ENCODE measurements at places on chromosomes 12 and 14. TPM values are rescaled to one million over a fixed set of nuclear protein-coding genes. Genes with fewer than 3 reads are reported as not detected.

GRCh38 chr12:2397356-2398045, 344.7 kb downstream of the CACNA1C start:
- no peaks in the 10 kb centered on the region for H3K27me3 ChIP-seq
- H3K27ac ChIP-seq: peak overlapping the region; percentile 47
- no peak for DNase-seq
- H3K4me3 ChIP-seq: no peak overlapping the region

The CLEC1B gene
- 0.51 TPM for total RNA-seq

GRCh38 chr12:124730455-124730932, 133.2 kb downstream of the SCARB1 start:
- H3K36me3 ChIP-seq: no peaks in the 10 kb centered on the region
- peak overlapping the region; percentile 82 for H3K27ac ChIP-seq
- H3K4me1 ChIP-seq: peaks cover 34% of the 10 kb centered on the region
- peak; percentile 48 for DNase-seq
- no peaks in the 10 kb centered on the region for H3K27me3 ChIP-seq
- no peak overlapping the region for H3K4me3 ChIP-seq

The PABPN1 gene
- total RNA-seq: 361 TPM

The FOXM1 gene
- total RNA-seq: 24.9 TPM

- peaks cover 15% of the 10 kb centered on the region for H3K27me3 ChIP-seq
- no peak for DNase-seq
- H3K4me3 ChIP-seq: no peak overlapping the region
- no peak overlapping the region for H3K27ac ChIP-seq
- H3K36me3 ChIP-seq: peaks cover 4% of the 10 kb centered on the region
- peaks cover 53% of the 10 kb centered on the region for H3K4me1 ChIP-seq
These were observed 35.6 kb downstream of the PTGER2 start for GRCh38 chr14:52349731-52350130.

GRCh38 chr14:20970983-20971704, 15.9 kb downstream of the RNASE2 start:
- H3K4me1 ChIP-seq: peaks cover 25% of the 10 kb centered on the region
- H3K4me3 ChIP-seq: peak overlapping the region; percentile 89
- no peaks in the 10 kb centered on the region for H3K27me3 ChIP-seq
- H3K36me3 ChIP-seq: no peaks in the 10 kb centered on the region
- peak overlapping the region; percentile 96 for H3K27ac ChIP-seq

The CCDC198 gene
- not detected for total RNA-seq

The DHH gene
- 0.63 TPM for total RNA-seq

- peak overlapping the region; percentile 100 for H3K4me3 ChIP-seq
- H3K36me3 ChIP-seq: no peaks in the 10 kb centered on the region
- H3K4me1 ChIP-seq: peaks cover 33% of the 10 kb centered on the region
- H3K27me3 ChIP-seq: no peaks in the 10 kb centered on the region
- peak overlapping the region; percentile 98 for H3K27ac ChIP-seq
These were observed 596 bp downstream of the DLST start for GRCh38 chr14:74882103-74882920.

DNA sequence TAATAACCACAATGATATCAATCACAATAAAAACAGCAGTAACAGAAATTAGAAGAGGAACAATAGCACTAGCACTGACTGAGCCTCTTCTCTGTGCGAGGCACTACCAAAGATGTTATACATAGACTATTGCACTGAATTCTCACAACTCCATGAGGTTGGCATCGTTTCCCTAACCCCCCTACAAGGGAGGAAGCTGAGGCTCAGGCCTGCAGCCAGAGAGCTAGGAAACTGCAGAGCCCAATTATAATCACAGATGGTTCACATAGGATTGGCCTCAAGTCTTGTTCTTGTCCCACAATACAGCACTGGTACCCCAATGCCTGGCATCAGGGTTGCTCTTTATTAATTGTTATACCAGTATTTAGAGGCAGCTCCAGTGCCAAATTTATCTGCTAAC, 278.0 kb downstream of the CEP128 start:
- no peaks in the 10 kb centered on the region for H3K27me3 ChIP-seq
- no peak overlapping the region for H3K27ac ChIP-seq
- DNase-seq: no peak
- H3K4me1 ChIP-seq: peaks cover 9% of the 10 kb centered on the region
- no peaks in the 10 kb centered on the region for H3K36me3 ChIP-seq

The PLEKHD1 gene
- 0.20 TPM for total RNA-seq

GRCh38 chr14:34081101-34081575, 130.3 kb upstream of the EGLN3 start:
- H3K4me3 ChIP-seq: no peak overlapping the region
- no peaks in the 10 kb centered on the region for H3K27me3 ChIP-seq
- H3K36me3 ChIP-seq: no peaks in the 10 kb centered on the region
- H3K4me1 ChIP-seq: peaks cover 24% of the 10 kb centered on the region

GRCh38 chr12:88509851-88510250, 70.4 kb downstream of the KITLG start:
- H3K4me1 ChIP-seq: no peaks in the 10 kb centered on the region
- H3K27ac ChIP-seq: no peak overlapping the region
- peaks cover 11% of the 10 kb centered on the region for H3K36me3 ChIP-seq
- H3K4me3 ChIP-seq: no peak overlapping the region

The SIX4 gene
- total RNA-seq: 17.4 TPM

The SEL1L gene
- 71.5 TPM for total RNA-seq

The KRT73 gene
- not detected for total RNA-seq

DNA sequence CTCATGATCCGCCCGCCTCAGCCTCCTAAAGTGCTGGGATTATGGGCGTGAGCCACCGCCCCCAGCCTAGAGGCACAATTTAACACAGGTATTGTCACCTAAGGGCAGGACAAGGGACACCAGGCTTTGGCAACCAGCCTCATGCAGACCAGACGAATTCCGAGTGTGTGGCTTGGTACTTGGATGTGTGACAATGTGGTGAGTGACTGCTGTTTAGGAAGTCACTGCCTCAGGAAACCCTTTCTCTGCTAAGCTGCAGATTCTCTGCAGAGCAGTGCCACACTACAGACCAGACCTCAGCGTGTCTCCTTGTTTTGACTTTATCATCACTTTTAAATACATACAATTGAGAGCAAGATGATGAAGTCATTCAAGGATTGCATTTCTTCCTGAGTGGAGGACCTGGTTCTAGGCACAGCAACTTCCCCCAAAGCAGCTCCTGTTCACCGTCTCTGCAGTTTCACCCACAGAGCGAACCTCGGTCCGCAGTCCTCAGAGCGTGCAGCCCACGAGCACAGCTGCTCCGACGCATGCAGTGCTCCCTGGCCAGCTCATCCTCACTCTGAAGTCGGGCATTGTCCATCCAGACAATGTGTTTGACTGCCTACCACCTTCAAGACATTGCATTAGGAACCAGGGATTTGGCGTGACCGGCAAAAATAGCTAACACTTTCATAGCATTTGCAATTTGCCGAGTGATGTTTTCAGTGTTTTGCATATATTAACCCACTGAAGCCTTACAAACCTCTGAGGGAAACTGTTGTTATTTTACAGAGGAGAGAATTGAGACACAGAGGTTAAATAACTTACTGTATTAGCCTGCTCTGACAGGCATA, 235.2 kb downstream of the CHST11 start:
- peaks cover 37% of the 10 kb centered on the region for H3K27me3 ChIP-seq
- DNase-seq: no peak
- peaks cover 2% of the 10 kb centered on the region for H3K4me1 ChIP-seq
- H3K4me3 ChIP-seq: no peak overlapping the region
- no peak overlapping the region for H3K27ac ChIP-seq

The PKP2 gene
- total RNA-seq: 69.5 TPM

DNA sequence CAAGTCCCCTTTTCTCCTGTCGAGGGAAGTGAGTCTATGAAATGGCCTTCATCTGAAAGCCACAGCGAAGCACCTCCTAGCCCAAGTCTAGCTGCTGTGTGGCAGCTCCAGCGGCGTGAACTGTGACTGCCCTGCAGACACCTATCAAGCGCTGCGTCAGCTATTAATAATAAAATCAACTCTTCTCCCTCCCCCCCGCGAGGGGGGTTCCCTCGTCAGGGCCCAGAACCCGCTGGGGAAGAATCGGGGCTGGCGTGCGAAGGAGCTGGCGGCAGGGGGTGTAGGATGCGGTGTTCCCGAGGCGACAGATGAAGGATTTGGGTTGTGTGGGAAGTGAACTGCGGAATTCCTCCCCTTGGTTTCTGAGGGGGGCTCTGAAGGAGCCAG, 662 bp upstream of the ATP2A2 start:
- peak overlapping the region; percentile 75 for H3K4me3 ChIP-seq
- no peaks in the 10 kb centered on the region for H3K27me3 ChIP-seq

The SP7 gene
- total RNA-seq: 0.27 TPM

DNA sequence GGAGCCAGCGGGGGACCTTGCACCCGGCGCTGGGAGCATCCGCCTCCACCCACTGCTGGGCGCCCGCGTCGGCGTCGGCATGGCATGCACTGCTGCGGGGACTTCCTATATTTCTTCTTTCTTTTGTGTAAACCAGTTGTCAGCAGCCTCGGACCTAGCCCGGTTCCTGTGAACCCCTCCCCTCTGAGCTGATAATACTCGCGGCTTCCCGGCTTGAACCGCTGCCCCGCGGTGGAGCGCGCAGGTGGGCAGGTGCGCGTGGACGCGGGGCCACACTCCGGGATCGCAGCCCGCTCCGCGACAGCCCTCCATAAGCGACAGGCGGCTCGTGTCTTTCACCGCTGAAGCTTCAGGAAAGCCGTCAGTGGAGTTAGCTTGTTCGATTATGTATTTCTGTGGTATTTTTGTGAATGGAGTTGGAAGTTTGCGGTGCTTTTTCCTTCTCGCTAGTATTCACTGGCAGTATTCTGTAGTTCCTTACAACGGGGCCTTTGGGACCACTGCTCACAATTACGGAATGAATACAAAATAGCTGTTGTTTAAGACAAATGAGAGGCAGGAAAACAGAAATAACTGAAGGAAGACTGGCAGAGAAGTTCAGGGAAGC, 870 bp downstream of the BMAL2 start:
- H3K4me1 ChIP-seq: peaks cover 30% of the 10 kb centered on the region

- H3K4me1 ChIP-seq: peaks cover 20% of the 10 kb centered on the region
- no peaks in the 10 kb centered on the region for H3K27me3 ChIP-seq
- no peak overlapping the region for H3K4me3 ChIP-seq
- peaks cover 5% of the 10 kb centered on the region for H3K36me3 ChIP-seq
- H3K27ac ChIP-seq: peak overlapping the region; percentile 21
These were observed 108.9 kb upstream of the FGD4 start for GRCh38 chr12:32290411-32290810.

GRCh38 chr14:69924201-69924600, 45.0 kb downstream of the SMOC1 start:
- H3K4me3 ChIP-seq: no peak overlapping the region
- H3K4me1 ChIP-seq: peaks cover 7% of the 10 kb centered on the region
- peaks cover 24% of the 10 kb centered on the region for H3K27me3 ChIP-seq
- no peak overlapping the region for H3K27ac ChIP-seq
- H3K36me3 ChIP-seq: no peaks in the 10 kb centered on the region
- DNase-seq: no peak

The TAS2R14 gene
- total RNA-seq: 4.5 TPM

GRCh38 chr12:15824516-15824915, 35.3 kb upstream of the EPS8 start:
- H3K27ac ChIP-seq: no peak overlapping the region
- H3K36me3 ChIP-seq: no peaks in the 10 kb centered on the region
- DNase-seq: no peak
- H3K4me1 ChIP-seq: peaks cover 11% of the 10 kb centered on the region
- H3K4me3 ChIP-seq: no peak overlapping the region

GRCh38 chr12:124745891-124746570, 117.6 kb downstream of the SCARB1 start:
- peak overlapping the region; percentile 95 for H3K27ac ChIP-seq
- no peaks in the 10 kb centered on the region for H3K27me3 ChIP-seq
- peak; percentile 74 for DNase-seq
- H3K4me1 ChIP-seq: peaks cover 23% of the 10 kb centered on the region

DNA sequence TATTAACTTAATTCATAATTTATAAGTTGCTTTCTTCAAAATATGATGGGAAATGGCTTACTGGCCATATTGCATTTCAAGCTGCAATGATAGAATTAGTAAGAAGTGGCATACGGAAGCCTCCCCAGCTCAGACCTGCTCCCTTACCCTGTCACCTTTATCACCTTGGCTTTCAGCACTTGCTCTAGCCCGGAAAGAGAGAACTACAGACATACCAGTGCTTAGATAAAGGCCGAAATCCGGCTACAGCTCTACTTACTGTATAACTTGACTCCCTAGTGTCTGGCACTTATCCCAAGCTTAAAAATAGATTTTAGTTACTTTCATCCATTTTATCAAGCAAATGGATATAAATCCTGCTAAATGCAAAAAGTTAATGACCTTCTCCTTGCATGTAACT, 42.5 kb downstream of the PKP2 start:
- DNase-seq: no peak
- peaks cover 24% of the 10 kb centered on the region for H3K4me1 ChIP-seq
- H3K36me3 ChIP-seq: peaks cover 12% of the 10 kb centered on the region

DNA sequence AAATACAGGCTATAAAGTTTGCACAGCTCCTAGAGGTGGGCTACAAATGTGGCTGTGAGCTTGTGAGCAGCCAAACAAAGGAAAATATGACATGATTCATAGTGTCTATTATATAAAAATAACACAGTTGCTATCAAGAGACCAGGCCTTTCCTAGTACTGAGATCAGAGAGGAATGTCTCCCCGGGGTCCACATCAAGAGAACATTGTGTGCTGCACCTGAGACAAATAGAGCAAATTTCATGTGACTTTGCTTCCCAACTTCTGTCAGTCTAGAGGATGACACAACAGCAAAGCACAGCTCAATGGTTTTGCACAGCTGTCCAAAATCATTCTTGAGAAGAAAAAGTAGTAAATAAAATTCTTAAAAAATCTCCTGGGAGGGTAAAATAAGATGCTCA, 297.5 kb upstream of the PRKD1 start:
- no peaks in the 10 kb centered on the region for H3K36me3 ChIP-seq
- no peak overlapping the region for H3K27ac ChIP-seq
- H3K4me3 ChIP-seq: no peak overlapping the region
- DNase-seq: no peak
- H3K27me3 ChIP-seq: peaks cover 6% of the 10 kb centered on the region
- peaks cover 15% of the 10 kb centered on the region for H3K4me1 ChIP-seq

GRCh38 chr12:82627799-82628198, 58.9 kb upstream of the TMTC2 start:
- no peaks in the 10 kb centered on the region for H3K4me1 ChIP-seq
- no peak for DNase-seq
- no peak overlapping the region for H3K27ac ChIP-seq
- H3K27me3 ChIP-seq: peaks cover 15% of the 10 kb centered on the region
- no peak overlapping the region for H3K4me3 ChIP-seq

The ERP29 gene
- 97.6 TPM for total RNA-seq

All from mesothelial cell of epicardium (in vitro differentiated cells).